PC-3 (cell line): ENCODE measurements at places on chromosomes 2 and 18.

- DNase-seq = no peak
These were observed 12.4 kb downstream of the ZSCAN30 start for GRCh38 chr18:35277633-35278032.

DNA sequence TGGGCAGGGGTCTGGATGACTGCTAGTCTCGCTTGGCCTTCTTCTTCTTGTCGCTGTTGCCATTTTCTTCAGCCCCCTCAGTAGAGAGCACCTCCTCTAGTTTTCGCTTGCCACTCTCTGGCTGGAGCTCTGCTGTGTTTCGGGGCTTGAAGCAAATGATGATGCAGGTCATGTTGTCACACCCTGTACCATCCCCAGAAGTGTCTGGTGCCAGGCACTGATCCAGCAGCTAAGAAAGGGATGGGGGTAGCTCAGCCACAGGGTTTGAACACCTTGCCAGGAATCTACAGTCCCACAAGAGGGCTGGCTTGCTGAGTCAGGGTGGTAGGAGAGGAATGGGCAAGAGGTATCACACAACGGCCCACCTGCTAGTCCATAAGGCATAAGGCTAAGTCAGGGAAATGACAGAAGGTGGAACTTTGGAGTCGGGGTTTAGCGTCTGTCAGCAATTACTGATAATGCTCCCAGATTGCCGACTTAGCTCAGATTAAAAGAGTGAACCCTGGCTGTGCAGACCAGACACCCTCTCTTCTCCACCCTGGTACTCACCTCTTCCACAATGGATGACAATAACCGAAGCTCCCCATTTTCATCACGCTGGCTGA lies 1.1 kb upstream of the ZNF513 start:
- DNase-seq = no peak

DNA sequence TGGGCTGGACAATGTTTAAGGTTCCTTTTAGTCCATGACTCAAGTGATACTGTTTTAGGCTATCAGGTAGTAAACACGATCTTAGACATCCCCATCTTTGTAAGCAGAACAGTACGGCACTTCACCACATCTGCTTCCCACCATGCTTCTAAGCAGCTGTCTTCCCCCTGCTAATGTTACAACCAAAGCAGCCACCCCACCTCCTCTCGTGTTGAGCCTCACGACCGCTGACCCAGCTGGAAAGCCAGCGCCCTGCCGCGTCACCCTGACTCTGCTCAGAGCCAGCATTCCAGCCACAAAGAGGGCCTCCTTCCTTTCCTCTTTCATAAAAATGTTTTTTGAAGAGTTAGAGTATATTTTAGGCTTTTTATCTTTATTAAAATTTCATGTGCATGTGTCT lies 9.4 kb downstream of the MTERF4 start:
- no peak for DNase-seq

DNA sequence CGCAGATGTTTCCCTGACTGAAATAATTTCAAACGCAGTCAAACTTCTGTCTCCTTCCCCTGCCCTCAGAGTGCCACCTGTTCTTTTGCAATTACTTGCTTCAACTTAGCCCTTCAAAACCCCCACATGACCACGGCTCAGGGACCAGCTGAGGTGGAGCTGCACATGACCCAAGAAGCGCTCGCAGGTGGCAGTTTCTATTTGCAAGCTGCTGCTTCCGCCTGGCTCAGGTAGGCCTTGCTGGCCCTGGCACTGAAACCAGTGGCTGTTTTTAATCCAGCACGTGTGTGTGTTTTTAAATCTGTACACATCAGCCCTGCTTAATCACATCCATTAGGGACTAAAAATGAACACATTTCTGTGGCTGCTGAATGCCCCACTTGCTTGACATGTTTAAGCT lies 95.3 kb downstream of the CCDC93 start:
- DNase-seq = no peak

GRCh38 chr2:6999211-6999877 lies 82.1 kb downstream of the RNF144A start:
- no peak for DNase-seq

DNA sequence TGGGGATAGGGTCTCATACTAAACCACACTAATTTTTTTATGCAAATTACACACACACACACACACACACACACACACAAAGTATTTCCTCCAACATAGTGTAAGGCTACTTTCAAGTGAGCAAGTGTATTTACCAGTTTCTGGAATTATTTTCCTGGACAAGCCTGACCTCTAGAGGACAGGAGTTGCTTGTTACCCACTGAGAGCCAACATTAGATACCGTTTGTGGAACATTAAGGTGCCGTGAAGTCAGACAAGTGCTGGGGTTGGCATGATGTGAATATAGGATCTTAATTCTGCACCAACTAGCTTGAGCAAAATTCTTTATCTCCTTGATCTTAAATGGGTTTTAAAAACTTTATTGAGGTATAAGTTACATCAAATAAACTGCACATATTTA lies 39.3 kb upstream of the SERPINB2 start:
- DNase-seq = peak; percentile 84

DNA sequence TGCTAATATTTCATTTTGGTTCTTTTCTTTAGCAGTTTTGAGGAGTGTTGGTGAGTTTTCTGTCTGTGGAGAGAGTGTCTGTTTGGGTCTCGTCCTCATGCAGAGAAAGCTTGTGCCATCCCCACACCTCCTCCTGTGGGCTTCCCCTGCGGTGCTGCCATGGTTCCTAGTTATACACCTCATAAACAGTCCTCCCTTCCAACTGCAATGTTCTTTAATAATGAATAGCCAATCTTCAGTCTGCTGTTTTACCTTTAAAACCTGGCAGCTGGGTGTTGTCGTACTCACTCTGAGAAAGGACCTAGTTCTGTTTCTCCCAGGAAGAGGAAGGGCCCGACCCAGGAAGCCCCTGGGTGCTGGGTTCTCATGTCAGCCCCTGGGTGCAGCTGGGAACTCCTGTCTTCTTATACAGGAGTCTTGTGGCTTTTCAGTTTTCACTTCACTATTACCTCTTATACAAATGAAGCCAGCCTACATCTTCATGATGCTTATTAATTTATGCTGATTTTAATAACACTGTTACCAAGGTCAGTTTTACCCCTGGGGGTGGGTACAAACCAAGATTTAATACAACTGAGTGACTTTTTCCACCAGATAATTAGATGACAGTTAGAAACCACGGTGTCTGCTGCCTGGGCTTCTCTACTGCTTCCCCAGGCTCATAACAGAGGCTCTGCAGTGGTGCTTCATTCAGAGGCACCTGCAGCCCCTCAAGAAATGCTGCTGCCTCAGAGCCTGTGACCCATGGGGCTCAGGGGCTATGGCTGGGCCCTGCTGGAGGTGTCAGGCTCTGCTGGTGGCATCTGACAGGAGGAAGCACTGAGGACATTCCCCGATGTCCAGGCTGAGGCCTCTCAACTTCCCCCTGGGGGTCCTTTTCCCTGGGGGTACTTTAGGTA lies 59.1 kb downstream of the COA5 start:
- DNase-seq = no peak

DNA sequence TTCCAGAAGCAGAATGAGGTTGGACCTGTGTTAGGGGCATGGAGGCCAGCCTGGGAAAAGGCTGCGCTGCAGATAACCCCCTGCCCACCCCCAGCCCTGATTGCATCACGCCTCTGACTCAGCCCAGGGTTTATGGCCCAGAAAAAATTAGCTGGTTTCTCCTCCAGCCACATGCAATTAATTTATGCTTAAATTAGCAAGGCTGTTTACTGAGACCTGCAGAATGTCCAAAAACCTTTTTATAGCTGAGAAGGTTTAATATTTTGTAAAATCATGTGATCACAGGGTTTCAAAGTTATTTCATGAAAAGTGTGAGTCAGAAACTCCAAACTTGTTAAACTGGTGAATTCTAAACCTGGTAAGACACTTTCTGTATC lies 123.1 kb upstream of the HDAC4 start:
- DNase-seq = no peak

- DNase-seq = peak; percentile 98
These were observed 36.4 kb downstream of the PXDN start for GRCh38 chr2:1707771-1708418.

DNA sequence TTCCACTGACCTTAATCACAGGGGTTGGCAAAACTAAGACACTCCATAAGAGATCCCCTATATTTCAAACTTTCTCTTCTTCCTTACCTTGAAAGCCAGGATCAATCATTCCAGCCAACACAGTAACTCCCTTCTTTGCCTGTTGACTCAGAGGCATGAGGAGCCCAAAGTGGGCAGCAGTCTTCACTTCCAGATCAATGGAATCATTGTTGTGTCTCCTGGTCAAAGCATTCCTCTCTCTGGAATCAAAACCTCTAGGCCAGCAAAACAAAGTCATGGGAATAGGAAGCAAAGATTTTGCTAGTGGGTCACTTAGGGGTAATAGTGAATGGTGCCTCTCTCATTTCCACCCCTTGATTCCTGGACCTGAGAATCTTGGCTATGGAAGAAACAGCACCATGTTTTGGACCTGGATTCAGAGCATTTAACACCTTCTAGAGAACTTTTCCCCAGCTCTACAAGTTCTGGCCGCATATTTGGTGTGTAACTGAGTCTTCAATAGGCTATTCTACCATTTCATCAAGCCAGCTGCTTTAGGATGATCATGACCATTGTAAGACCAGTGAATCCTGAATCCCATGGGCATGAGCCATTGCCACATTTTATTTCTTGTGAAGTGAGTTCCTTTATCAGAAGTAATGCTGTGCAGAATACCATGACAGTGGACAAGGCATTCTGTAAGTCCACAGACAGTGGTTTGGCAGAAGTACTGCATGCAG lies 65.7 kb upstream of the SERPINE2 start:
- DNase-seq = no peak

DNA sequence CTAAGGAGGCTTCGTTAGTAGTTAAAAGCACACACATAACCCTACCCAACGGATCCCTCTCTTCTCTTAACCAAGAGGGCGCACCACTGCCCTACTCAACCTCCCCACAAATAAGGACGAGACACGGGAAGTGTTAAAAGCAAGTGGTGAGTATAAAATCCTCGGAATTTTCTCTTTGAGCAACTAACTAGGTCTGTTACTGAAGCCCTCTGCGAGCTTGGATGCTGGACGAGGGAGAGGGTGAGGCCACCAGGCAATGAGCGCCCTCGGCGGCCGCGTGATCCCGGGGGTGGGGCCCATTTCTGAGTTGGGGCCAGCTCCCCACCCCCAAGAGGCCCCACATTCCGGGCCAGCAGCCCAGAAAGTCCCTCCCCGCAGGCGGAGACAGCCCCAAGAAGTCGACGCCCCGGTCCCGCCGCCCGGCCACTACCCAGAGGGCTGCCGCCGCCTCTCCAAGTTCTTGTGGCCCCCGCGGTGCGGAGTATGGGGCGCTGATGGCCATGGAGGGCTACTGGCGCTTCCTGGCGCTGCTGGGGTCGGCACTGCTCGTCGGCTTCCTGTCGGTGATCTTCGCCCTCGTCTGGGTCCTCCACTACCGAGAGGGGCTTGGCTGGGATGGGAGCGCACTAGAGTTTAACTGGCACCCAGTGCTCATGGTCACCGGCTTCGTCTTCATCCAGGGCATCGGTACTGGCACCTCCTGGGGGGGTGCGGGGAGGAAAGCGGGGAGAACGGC lies at the start of gene CYBRD1:
Gene CYBRD1 (plus strand): TSS at position 423 of the 736 bp plus-strand sequence. CDS start 72 bp downstream, at position 495.
- no peak for DNase-seq

GRCh38 chr2:118830118-118830517 lies 17.3 kb downstream of the EN1 start:
- DNase-seq = peak; percentile 46

DNA sequence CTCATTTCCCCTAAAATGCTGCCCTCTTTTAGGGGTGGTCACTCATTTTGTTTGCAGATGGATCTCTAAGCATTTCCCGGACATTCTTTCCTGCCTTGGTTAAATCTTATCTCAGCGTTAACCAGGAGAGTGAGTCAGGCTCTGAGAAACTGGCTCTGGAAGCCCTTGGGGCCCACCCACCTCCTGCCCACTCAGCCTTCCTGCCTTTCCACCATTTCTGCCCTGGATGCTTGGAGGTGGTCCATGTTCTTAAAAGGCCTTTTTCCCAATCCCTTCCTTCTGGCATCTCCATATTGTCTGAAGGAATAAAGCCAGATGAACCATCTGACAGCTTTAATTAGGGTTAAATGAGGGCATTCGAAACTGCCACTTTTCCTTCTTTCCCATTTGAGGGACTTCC lies 9.5 kb downstream of the HK2 start:
- peak; percentile 82 for DNase-seq

GRCh38 chr18:49646873-49647272 lies 85.0 kb downstream of the LIPG start:
- no peak for DNase-seq

DNA sequence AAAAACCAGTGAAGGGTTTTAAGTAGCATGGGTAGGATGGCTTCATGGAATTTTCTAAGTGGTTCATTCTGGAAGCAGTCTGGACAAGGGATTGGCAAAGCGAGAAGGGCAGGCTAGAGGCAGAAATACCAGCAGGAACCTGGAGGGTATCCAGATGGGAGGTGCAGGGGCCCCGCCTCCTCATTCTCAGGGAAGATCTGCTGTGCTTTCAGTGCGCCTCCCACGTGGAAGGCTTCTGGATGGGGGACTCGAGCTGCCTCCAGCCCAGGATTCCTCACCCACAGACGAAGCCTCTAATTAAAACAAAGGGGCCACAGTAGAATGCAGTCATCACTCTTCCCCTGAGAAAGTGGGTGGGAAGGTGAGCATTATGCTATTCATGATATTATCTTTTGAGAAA lies 79.8 kb downstream of the VSNL1 start:
- DNase-seq = no peak

- DNase-seq = no peak
These were observed 11.9 kb downstream of the MREG start for GRCh38 chr2:216001216-216002100.

GRCh38 chr2:150485871-150486538 lies 1.5 kb downstream of the RND3 start:
- DNase-seq = peak; percentile 79

GRCh38 chr2:3278521-3279218 lies 98.9 kb downstream of the EIPR1 start:
- DNase-seq = no peak

GRCh38 chr2:19362755-19363473 lies 4.5 kb upstream of the OSR1 start:
- DNase-seq = peak; percentile 90
